ENCODE measurements at places on chromosomes 5 and 9.

- DNase-seq = no peak
Measured at GRCh38 chr9:113918697-113919350, 42.7 kb downstream of the ZNF618 start.

DNA sequence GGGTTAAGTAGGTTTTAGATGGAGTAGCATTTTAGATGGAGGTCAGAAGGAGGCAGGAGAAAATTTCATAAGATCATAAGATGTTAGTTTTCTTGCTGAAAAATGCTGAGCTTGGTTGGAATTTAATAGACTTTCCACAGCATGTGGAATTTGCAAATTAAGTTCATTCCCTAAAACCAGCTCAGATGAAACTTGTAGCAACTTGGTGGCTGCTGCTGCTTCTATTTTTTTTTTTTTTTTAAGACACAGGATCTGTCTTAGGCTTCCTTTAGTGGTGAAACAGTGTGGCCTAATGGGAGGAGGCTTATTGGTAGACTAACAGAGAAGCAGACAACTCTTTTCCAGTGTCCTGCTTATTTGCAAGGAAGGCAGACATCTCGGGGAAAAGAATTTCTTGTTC is 154.5 kb downstream of the AOPEP start:
- DNase-seq = no peak

GRCh38 chr9:33445389-33446239 is 1.8 kb downstream of the AQP3 start:
- no peak for DNase-seq

GRCh38 chr5:160175438-160176218 is 53.7 kb upstream of the FABP6 start:
- peak; percentile 40 for DNase-seq

GRCh38 chr5:7941692-7942091 is 72.7 kb downstream of the MTRR start:
- DNase-seq = no peak

- DNase-seq = no peak
Measured at GRCh38 chr5:50738864-50739263, 72.4 kb downstream of the PARP8 start.

DNA sequence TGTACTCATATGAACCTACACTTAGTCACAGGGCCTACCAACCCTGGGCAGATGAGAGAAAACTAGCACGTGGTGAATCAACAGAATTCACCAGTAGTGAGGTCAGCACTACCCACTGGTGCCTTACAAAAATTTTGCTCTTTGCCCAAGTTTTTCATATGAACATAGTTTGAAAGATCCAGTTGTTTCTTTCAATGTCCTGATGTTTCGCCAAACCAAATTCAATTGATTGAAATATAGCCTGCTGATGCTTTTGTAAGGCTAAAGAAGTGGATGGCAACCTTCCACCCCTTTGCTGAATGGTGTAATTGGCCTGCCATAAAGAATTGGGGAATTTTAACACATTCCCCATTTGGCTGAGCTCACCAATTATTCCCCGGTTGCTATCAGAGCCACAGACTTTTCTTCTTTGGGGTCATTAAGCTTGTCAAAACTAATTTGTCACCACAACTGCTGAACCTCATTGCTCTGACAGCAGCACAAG is 339.2 kb downstream of the GLIS3 start:
- no peak for DNase-seq

DNA sequence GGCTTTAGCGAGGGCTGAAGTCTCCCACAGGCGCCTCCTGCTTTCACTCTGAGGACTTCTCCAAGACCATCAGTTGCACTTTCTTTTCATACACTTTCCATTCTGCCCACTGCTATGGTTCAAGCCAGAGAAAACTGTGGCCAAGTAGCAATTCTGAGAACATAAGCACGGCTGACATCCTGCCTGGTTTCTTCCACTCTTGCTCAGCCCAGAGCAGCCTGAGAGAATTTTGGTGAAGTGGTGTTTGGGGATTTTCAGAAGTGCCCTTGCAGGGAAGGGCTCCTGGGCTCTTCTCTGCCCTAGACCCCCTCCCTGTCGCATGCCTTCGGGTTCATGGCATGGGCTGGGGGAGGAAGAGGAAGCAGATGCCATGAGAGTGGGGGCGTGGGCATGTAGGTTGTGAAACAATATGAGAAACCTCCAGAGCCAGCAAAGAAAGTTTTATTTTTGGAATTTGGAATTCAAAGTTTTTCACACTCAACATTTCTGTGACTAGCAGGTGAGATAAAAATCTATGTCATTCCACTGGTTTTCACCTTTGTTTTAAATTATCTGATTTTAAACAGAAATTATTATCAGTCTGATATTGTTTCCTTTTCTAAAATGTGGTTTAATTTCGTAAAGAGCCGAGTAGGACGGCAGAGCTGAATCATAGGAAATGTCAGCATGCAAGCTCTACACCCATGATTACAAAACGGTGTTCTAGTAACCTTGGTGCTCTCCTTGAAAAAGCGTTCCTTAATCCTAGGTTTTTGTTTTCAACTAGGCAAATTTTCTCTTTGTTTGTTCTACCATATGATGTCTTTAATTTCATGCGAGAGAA is 27.8 kb upstream of the TNFSF8 start:
- DNase-seq = peak; percentile 21

DNA sequence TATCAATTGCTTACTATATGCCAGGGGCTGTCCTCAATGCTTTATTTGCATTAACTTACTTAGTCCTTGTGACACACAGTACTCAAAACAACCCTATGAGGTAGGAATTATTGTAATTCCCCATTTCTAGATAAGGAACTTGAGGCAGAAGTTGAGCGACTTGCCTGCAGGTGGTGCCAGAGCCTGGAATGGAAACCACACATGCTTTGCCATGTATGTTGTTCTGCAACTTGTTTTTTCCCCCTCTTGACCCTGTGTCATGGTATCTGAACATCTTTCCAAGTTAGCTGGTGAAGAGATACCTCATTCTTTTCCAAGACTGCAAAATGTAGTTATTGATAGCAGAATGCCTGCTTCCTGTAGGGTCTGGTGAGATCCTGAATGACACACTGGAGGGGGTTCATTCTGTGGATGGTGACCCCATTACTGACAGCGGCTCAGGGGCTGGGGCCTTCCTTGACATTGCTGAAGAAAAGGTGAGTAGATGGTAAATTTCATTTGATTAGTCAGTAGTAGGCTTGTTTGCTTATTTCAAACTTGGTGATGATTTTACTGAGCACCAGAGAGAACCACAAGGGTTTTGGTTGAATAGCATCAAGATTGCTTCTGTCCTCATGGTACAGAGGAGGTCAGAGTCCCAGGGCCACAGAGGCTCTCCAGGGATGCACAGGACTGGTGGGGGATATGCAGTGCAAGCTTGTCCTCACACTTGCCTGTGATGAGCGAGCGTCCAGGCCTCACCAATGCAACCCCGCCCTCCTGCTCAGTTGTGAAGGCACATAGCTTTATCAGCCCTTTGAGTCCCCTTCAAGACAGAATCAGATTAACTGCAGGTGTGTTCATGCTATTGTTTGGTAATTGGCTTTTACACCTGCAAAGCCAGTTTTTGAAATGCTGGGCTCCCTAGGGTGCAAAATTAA is 57.0 kb downstream of the COL15A1 start:
- peak; percentile 86 for DNase-seq

DNA sequence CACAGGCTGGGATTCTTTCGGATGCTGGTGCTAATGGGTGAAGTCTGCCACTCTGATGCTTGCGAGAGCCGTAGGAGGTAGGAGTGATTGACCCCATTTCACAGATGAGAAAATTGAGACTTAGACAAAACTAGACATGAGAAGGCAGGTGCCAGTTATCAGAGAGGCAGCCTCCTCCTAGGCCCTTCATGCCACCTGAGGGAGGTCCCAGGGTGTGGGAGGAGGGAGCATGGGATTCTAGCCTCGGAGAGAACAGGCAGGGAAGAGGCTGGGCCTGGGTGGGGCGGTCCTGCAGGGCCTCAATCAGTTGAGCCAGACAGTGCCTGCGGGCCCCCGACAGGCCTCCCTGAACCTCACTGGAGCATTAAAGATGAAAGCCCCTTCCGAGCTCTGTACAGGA is 112.4 kb downstream of the COL23A1 start:
- no peak for DNase-seq

DNA sequence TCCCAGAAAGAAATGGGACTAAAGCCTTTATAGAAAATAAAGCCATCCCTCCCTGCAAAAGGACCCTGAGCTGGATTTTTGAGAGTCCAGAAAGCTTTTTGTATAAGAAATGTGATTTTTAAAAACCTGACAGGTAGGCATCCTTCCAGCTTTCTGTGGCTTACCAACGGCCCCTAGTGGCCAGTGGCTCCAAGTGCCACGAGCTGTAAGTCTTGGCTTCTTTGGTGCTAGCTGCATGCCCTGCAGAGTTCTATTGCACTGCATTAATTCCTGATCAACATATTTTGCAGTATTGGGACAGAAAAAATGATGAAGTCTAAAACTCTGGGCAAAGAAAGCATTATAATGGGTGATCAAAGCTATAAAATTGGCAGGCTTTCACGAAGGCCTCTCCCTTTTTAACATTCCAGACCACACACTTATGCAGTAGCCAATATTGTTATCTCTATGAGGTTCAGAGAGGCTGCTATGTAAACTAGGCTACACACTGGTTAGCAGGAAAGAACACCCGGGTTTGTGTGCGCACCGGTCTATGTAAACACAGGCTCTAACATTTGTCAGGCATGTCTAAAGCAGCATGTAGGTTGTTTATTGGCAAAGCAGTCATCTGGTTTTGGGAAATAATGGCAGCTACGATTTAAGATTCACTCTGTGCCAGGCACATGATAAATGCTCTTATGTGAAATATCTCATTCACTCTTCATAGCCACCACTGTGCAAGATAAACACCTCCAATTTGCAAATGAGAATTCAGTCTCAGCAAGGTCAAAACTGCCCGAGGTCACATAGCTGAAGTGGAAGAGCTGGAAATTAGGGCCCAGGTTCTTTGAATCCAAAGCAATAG is 55.2 kb downstream of the NMUR2 start:
- DNase-seq = peak; percentile 35

- no peak for DNase-seq
Measured at GRCh38 chr9:5089737-5090136, 95.7 kb downstream of the INSL6 start.

GRCh38 chr5:7714697-7715096 is 136.2 kb downstream of the CFAP90 start:
- DNase-seq = no peak

DNA sequence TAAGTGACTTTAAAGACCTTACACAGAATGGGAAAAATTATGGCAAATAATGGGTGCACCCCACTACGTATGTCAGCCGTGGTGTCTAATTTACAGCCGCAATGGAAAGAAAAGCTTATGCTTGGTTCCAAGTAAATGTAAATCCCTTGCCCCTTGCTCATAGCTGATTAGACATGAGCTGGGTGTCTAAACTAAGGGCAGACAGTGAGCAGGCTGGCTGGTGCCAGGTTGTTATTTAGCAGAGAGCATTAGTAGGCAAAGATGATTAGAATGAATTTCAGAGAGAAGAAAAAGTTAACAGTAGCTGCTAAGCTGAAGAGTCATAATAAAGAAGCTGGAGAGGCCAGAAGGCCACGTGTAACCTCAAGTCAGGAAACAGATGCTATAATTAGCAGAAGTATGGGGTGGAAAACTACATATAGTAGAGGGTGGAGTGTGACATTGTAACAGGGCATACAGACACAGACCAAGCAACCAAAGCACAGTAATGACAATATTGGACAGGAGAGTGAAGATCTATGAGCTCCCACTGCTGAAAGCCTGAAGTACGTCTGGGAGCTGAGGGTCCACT is 257.7 kb downstream of the MCTP1 start:
- no peak for DNase-seq

- peak; percentile 74 for DNase-seq
Measured at GRCh38 chr5:152532714-152533113, 127.6 kb upstream of the NMUR2 start.

DNA sequence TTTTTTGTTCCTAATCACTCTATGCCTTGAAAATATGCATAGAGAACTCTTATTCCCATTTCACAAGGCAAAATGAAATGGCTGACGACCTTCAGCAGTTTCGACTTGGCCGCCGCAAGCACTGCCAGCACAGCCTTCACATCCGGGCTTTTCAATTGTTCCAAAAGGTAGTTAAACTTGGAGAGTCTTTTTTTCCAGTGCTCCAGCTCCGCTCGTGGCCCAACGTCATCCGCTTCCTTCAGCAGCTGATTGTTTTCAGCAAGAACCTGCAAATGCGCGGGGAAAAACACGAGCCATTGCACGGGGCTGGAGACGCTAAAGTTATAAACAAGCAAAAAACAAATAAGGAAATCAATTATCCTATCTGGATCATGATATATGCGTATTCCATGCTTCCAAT is 25.4 kb downstream of the DNAH5 start:
- DNase-seq = no peak

DNA sequence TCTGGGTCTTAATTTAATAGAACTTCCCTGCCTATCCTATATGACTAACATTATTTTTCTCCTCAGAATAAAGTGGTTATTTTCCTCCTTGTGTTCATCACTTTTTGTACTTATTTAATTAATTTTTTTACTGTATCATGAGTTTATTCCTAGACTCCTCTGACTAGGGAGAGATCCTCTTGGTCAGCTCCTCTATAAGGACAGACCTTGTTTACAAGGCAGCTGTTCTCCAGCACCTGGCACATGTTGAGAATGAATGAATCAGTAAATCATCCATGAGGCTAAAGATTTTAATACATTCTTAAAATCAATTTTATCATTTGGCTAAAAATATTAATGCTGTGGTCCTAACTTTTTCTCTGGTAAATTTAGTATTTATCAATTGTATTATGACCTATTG is 139.8 kb downstream of the NUDT12 start:
- no peak for DNase-seq

GRCh38 chr5:73564018-73564417 is 1.4 kb downstream of the ANKRA2 start:
- peak; percentile 10 for DNase-seq

GRCh38 chr5:146906803-146907202 is 28.2 kb upstream of the PPP2R2B start:
- DNase-seq = peak; percentile 39

GRCh38 chr9:92952906-92953610 is 5.7 kb downstream of the FGD3 start:
- DNase-seq = no peak

DNA sequence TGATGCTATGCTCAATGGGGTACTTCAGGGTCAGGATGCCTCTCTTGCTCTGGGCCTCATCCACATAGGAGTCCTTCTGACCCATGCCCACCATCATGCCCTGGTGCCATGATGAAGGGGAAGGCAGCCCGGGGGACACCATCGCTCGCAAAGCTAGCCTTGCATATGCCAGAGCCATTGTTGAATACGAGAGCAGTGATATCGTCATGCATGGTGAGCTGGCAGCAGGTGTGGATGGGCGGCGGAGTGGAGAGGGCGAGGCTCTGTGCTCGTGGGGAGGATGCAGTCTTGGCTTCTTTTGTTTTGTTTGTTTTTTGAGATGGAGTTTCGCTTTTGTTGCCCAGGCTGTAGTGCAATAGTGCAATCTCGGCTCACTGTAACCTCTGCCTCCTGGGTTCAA is 17.2 kb upstream of the SPZ1 start:
- DNase-seq = no peak

- DNase-seq = no peak
Measured at GRCh38 chr5:35852084-35852734, 4.5 kb upstream of the IL7R start.

DNA sequence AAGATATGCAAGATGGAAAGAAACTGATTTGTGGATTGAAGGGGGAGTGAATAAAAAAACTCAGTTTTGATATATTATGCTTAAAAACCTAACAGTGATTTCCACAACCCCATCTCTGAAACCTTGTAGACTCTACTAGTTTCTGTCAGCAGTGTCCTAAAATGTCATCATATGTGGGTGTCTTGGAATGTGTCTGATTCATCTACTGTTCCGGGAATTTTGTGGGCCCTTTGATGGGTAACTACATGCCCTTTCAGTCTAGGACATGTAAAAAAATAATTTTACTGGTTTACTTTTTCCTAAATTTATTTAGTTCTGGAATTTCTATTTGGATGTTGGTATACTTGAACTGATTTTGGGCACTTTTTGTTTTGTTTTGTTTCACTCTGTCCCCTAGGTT is 118.9 kb upstream of the NMUR2 start:
- DNase-seq = no peak
